ENCODE measurements at places on chromosomes 12 and 14.
A peak's percentile ranks its signal among the peaks of the same experiment; 100 is the strongest.

GRCh38 chr14:89254166-89254909 lies 162.7 kb downstream of the FOXN3 start:
- no peak for DNase-seq

DNA sequence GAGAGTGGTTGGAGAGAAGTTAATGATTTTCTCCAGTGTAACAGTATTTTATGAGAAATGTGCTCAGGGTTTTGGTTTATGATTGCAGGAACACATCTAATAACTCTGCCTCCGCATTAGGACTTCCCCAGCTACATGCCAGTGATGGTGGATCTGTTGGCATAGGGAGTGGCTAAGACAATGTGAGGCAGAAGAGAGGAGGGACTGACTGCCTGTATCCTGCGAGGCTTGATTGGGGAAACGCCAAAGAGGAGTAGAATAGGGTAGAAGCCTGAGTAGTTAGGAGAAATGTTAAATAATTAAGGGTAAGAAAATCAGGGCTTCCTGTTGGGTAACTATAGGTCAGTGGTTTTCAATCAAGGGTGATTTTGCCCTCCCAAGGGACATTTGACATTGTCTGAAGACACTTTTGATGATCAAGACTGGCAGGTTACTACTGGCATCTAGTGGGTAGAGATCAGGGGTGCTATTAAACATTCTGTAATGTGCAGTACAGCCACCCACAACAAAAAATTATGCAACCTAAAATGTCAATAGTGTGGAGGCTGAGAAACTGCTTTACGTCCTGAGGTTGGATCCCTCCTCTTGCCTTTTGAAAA lies 12.8 kb downstream of the TDG start:
- DNase-seq, result no peak

DNA sequence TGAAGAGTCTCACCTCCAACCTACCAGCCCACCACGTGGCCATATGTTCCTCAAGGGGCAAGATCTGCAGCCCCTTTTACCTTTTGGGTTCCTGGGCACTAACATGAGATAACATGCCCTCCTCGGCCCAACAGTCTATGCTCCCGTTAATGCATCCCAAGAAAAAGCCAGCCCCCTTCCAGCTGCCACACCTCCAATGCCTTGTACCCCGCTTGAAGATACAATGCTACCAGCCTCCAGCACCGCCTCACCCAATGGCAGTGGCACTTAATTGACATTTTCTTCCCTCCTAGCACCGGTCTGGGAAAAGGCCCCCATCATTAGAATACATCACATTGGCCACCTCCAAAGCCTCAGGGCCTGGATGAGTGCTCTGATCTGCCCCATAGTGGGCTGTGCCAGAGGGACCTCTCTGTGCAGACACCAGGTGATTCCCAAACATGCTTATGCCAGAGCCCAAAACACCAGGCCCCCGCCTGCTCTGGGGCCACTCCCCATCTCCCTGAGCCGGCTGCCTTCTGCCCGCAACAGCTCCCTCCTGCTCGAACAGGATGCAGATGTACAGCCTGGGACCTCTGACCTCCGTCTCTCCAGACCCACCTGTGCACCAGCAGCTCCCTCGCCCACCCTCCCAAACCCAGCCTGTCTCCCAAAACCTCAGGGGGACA lies 118.3 kb downstream of the NCOR2 start:
- no peak for DNase-seq

DNA sequence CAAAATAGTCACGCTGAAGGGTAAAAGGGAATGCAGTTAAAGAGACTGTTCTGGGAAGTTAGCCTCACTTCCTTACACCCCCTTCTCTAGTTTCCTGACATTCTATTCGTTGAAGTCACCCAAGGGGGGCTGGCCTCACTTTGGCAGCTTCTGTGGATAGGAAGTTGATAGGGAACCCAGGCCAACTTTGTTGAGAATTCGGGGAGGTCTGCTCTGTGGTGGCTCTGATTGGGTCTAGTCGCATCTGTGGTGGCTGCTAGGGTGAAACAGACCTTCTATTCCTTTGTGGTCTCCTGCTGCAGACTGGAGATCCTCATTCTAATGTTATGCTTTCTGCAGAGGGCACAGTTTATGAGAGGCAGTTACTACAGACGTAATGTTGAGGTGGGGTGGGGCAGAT lies 28.8 kb upstream of the GZMB start:
- DNase-seq, result no peak

DNA sequence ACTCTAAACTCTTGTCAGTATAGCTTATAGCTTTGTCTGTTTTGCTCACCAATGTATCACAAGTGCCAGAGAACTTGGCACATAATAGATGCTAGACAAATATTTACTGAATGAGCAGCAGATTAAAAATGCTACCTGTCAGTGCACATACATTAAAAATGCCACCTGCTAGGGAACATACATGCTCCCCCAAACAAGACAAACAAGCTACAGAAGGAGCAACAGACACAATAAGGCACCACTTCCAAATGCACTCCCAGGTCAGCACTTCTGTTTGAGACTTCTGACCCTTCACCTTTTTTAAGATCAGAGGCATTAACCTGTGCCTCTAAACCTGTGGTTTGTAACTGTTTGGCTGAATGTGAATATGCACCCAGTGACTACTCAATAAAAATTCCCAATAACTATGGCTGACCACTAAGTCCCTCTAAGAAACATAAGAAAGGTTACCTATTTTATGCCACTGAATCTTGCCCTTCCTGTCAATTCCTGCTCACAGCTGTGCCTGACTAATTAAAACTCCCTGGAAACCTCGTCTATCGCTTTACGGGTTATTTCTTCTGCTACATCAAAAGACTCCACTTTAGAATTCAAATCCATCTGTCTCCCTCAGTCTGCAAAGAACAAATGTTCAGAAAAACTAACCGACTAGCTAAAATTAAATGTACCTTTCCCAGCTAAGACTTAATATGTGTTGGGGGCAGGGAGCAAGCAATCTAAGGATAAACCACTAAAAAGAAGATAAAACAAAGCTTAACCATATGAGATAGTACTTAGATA lies 41.0 kb downstream of the HECTD4 start:
- no peak for DNase-seq

GRCh38 chr12:49635036-49635435 lies 11.7 kb downstream of the PRPF40B start:
- DNase-seq, result no peak

- DNase-seq, result no peak
Measured at GRCh38 chr12:90233168-90234100, 524.8 kb upstream of the ATP2B1 start.

GRCh38 chr12:124808272-124808671 lies 55.4 kb downstream of the SCARB1 start:
- DNase-seq, result no peak

DNA sequence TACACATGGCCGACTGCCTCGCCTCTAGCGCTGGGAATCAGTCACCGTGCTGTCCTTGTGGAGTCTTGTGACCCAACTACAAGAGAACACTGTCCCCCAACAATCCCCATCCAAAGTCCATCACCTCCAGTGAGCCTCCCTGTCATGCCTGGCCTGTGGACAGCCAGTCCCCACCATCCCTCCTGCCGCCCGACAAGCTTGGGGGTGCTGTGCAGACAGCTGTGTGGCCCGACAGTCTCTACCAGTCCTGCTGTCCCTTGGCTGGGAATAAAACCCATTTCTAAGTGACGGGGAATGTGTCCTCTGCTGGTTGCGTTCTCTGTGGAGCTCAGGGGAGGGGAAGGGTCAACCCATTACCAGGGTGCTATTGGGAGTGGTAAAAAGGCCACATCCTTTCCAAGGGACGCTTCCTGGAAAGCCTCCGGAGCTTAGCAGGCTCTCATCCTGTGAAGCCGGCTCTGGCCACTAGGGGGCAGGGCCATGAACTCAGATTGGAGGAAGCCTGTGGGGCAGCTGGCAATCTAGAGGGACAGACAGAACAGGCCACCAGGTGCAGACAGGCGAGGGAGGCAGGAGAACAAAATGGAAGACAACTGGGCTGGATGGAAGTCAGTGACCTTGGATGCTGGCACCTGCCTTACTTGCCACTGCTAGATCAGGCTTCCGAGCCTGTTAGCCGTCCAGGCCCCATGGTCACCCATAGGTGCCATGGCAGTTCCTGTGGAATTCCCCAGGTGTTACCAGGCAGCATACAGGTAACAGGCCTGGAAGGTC lies 12.0 kb upstream of the BLTP3B start:
- DNase-seq, result peak; percentile 72

DNA sequence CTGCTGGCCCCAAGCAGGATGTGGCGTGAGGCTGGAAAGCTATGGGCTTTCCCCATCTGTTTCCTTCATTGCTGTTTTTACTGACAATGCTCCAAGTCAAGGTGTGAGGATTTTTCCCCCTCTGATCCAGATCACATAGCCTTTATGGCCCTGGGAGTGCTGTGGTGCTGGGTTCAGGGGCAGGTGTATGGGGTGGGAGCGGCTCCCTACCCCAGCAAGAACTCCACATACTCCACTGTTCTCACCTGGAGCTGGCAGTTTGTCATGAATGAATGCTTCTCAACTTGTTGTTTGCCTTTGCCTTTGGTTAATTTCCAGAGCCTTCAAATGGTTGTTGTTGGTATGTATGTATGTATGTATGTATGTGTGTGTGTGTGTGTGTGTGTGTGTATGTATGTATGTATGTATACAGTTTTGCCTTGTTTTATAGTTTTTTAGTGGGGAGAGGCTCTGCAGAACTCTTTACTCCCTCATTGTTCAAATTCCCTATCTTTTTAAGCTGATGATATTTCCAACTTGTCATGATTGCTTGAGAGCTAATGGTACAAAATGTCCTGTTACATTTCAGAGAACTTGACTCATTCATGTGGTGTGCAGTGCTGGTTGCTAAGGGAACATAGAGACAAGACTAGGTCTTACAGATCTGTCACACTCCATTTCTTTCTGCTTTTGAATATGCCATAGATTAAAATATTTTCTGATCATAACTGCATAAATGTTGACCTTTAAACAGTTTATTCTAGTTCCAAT lies 36.6 kb upstream of the ASPG start:
- DNase-seq, result no peak

GRCh38 chr14:23217032-23218020 lies 20.4 kb upstream of the RNF212B start:
- DNase-seq, result no peak

- no peak for DNase-seq
Measured at GRCh38 chr12:104680070-104680469, 223.3 kb downstream of the CHST11 start.

DNA sequence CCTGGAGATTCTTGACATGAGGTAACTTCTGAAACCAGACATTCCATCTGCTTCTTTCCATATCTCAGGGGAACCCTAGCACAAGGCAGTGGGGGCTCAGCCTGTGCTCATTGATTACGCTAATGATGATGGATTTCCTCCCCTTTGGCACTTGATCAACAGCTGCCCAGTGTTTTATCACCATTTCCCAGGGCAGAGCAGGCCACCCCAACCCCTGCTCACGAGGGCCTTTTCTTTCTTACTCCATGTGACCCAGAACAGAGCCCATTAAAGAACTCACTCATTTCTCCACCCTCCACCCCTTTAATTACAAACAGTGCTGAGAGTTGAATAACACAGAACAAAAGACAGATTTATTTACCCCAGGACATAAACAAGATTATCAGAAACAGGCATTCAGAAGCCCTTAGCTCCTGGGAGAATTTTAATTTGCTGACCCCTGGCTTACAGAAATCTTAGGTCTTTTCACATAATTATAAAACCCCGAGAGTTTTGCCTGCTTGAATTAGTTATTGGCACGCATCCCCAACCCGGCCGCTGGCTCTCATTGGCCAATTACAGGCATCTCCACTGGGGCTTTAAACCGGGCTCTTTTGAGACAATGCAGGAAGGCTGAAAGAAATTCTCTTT lies 32.0 kb upstream of the CCDC60 start:
- DNase-seq, result no peak

GRCh38 chr12:115761784-115762183 lies 515.7 kb downstream of the MED13L start:
- no peak for DNase-seq

DNA sequence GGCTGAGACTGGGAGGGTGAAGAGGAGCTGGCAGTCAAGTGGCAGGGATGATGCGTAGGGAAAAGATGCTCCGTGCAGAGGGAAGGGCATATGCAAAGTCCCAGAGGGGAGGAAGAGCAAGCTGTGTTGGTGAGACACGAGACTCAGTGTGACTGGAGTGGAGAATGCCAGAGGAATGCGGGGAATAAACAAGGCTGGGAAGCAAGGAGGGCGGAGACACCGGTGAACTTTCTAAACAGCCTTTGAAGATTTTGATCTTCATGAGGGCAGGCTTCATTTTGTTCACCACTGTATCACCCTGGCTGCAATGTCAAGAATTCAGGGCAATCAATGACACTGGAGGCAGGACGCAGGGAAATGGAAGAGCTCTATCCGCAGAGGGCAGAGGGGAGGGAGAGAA lies 535.8 kb downstream of the FUT8 start:
- no peak for DNase-seq
